ENCODE measurements at places on chromosomes 16 and 17.

DNA sequence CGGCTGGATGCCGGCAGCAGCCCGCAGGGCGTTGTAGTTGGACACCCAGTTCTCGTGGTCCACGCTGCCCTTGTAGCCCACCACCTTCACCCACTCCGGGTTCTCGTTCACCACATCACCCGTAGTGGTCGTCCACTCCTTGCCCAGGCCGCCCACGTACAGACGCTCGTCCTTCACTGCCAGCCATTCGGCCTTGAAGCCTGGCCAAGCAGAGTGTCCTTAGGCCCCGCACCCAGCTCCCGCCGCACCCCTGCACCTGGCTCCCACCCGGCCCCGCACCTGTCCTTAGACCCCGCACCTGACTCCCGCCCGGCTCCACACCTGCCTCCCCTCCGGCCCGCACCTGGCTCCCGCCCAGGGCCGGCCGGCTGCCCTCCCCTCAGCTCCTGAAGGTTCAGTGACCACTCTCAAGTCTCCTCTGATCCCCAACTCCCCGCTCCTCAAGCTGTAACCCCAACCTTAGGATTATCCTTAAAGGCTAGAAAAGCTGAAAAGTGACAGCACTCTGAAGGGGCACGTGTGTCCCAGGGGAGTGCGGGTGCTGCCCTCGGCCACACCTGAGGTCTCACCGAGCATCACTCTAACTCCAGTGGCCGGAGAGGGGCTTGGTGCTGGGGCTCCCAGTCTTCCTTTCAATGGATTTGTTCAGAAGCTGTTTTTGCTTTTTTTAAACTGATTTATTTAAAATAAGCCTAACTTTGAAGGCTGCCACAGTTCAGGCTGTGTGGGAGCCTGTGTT is 14.4 kb downstream of the CANT1 start:
- DNase-seq, result no peak

DNA sequence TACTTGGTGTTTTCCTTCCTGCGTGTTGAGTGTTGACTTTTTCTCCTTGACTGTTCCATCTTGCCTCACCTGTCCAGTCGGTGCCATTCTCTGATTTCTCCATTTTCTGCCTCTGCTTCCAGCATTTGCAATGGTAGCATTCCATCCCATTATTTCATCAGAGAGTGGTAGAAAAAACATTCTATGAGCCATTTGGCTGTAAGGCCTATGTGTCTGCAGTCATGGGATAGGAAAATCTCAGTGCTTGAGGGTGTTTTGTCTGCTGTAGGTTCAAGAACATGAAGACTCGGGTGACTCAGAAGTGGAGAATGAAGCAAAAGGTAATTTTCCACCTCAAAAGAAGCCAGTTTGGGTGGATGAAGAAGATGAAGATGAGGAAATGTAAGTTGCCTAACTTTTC is 2.7 kb downstream of the UTP18 start:
- no peak for DNase-seq

DNA sequence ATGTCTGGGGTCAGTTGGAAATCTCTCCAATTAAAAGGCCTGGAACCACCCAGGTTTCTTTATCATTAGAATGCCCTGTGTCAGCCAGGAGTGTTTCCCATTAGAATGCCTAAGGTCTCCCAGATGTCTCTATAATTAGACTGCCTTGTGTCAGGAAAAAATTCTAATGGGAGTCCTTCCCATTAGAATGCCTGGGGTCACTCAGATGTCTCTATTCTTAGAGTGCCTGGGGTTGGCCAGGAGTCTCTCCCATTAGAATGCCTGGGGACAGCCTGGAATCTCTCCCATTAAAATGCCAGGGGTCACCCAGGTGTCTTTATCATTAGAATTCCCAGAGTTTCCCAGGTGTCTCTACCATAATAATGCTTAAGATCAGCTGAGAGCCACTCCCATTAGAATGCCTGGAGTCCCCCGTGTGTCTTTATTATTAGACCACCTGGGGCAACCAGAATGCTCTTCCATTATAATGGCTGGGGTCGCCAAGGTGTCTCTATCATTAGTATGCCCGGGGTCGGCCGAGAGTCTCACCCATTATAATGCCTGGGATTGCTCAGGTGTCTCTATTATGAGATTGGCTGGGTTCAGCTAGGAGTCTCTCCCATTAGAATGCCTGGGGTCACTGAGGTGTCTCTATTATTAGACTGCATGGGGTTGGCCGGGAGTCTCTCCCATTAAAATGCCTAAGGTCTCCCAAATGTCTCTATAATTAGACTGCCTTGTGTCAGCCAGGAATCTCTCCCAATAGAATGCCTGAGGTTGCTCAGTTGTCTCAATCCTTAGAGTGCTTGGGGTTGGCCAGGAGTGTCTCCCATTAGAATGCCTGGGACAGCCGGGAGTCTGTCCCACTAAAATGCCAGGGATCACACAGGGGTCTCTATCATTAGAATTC is 2254.6 kb downstream of the TP53TG3F start:
- no peak for DNase-seq

- no peak for DNase-seq
Measured at GRCh38 chr17:69574257-69575197, 160.0 kb downstream of the MAP2K6 start.
